ENCODE measurements at places on chromosomes 3 and 15.
A peak's percentile ranks its signal among the peaks of the same experiment; 100 is the strongest.

- no peak for DNase-seq
These were observed 451.3 kb upstream of the AGTR1 start for GRCh38 chr3:148246291-148246923.

DNA sequence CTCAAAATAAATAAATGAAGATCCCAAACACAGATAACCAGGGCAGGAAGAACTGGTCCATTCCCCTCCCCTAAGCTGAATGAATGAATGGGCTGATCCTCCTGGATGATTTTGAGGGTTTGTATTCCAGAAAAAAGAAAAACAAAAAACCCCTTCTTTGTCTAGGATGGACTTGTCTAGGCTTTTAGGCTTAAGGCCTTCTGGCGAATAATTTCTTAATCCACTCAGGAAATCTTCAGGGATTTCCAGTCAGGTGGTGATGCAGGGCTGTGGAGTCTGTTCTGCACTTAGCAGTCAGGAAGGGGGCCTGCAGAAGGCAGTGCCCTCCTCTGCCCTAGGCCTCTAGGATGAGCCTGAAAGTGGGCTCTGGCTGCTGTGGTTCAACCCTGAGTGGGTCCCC, 52.1 kb downstream of the BDH1 start:
- no peak for DNase-seq

- no peak for DNase-seq
These were observed 55.4 kb downstream of the NUP210 start for GRCh38 chr3:13364602-13365271.

DNA sequence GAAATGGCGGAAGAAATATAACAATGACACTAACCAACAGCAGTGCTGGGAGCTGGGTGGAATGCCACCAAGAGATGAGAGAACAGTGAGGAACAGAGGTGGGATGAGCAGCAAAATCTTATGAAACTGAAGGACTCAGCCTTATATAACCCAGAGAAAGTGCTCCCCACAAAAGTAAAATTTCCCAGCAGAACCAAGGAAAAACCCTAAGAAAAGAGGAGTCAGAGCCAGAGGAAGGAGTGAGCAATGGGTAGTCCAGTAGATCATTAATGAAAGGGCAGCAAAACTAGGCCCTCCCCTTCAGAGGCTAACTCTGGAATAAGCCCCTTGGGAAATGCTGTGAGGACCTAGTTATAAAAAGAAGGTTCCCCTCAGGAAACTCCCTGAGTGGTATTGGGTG, 24.7 kb upstream of the UBE2E1 start:
- no peak for DNase-seq

GRCh38 chr3:66907136-66907535, 91.0 kb upstream of the KBTBD8 start:
- no peak for DNase-seq

GRCh38 chr3:76888856-76889255, 151.0 kb upstream of the ROBO2 start:
- DNase-seq, result no peak

- DNase-seq, result no peak
These were observed 93.8 kb downstream of the XRN1 start for GRCh38 chr3:142354076-142354475.

- no peak for DNase-seq
These were observed 192.3 kb downstream of the ATP8B4 start for GRCh38 chr15:49926740-49927139.

- no peak for DNase-seq
These were observed 92.1 kb upstream of the TSPAN3 start for GRCh38 chr15:77162872-77163633.

DNA sequence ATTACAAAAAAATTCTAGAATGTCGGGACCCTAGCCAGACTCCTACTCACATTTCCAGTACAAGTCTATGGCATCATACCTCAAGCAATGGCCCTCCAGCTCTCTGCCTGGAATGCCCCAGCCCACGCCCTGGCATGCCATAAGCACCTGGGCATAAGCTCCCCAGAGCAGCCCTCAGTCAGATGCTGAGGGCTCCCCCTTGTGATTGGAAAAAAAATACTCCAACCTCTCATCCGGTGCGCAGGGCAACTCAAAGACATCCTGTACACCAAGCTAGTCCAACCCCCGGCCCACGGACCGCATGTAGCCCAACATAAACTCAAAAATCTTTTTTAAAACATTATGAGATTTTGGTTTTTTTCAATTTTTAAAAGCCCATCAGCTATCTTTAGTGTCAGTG, 115.4 kb downstream of the NEK10 start:
- DNase-seq, result peak; percentile 43

GRCh38 chr3:50266017-50266416, 2.9 kb upstream of the SEMA3B start:
- DNase-seq, result no peak

- no peak for DNase-seq
These were observed 25.4 kb downstream of the ISG20 start for GRCh38 chr15:88664151-88664778.

DNA sequence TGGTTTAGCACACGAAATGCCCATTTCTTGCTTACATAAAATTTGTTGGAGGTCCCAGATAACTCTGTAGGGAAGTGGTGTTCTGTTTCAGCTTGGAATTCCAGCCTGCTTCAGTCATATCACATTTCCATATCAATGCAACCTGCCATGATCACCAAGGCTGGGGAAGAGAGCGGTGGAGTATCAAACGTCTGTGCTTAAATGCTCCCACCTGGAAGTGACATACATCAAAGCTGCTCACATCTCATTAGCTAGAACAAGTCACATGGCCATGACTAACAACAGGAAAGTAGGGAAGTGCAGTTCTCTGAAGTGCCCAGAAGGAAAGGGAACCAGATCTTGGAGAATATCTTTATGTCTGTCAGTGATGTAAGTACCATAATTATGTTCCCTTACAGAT, 130.2 kb upstream of the CFAP20DC start:
- no peak for DNase-seq

GRCh38 chr3:18246336-18247060, 178.6 kb downstream of the SATB1 start:
- DNase-seq, result no peak

GRCh38 chr3:9205345-9206143, 43.9 kb downstream of the SRGAP3 start:
- no peak for DNase-seq

DNA sequence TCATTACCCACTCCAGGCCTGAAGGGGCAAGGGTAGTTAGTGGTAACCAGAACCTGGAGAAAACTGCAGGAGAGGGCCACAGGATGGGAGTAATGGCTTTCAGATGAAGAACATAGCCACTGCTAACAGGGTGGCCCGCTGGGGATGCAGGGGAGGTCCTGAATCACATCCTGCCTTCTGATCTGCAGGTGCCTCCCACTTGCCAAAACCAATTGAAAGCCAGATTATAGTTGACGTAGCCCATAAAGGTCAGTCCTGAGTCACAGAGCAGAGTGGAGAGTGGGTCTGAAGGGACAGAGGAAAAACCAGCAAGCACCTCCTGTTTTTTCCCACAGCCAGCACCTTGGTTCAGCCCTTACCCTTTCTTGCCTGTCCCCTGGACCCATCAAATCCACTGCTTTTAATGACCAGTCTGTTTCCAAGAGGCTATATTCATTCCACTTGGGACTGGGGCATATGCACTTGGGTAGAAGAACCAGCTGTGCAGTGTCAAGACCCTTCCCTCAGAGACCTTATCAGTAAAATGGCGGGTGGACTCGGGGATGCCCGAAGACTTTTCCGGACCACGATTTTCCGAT, 646 bp upstream of the SLC35G2 start:
- peak; percentile 89 for DNase-seq

DNA sequence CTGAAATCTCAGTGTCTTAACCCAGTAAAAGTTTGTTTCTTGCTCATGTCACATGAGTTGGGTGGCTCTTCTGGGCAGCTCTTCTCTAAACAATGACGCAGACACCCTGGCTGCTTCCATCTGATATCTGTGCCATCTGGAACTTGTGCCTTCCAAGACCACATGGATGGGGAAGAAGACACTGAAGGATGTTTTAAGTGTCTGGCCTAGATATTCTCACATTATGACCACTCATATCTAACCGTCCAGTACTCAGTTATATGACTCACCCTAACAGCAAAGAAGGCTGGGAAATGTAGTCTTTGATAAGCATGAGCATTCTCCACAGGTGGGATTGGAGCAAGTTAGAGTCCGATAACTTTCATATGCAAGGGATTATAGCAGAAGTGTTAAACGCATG, 66.4 kb downstream of the RYR3 start:
- DNase-seq, result no peak

GRCh38 chr15:77107531-77108355, 36.8 kb upstream of the TSPAN3 start:
- DNase-seq, result peak; percentile 74

DNA sequence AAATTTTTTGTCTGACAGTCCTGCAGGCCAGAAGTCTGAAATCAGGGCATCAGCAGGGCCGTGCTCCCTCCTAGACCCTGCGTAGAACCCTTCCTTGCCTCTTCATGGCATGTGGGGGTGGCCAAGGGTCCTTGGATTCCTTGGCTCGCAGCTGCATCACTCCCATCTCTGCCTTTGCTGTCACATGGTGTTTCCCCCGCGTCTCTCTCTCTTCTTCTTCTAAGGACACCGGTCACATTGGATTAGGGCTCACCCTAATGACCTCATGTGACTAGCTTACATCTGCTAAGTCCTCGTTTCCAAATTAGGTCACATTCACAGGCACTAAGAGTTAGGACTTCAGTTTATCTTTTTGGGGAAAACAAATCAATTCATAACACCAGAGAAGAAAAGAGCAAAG, 12.0 kb downstream of the SLCO3A1 start:
- peak; percentile 60 for DNase-seq

DNA sequence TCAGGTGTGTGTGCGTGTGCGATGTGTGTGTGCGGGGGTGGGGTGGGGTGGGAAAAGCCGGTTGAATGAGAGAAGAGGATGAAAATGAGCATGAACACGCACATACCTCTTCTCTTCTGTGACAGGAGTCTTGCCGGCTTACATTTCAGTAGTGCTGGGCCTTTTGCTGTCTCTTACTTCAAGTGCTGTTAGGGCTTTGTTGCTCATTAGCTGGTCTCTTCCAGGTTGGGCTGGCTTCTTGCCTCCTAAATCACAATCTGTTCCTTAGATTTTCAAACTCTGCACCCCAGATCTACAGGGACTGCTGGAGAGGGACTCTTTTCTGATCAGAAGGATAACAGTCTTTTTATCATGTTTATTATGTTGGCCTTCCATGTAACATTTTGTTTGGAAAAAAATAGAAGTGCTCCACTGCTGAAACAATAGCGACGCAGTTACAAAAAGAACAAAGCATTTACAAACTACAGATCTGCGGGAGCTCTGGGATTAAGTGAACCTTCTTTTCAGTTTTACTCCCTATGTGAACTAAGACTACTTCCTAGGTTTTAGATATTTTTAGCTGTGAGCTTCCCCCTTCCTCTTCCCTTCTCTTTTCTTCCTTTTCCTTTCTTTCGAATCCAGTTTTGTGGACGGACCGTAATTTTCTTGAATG, 48.5 kb downstream of the USP13 start:
- no peak for DNase-seq

DNA sequence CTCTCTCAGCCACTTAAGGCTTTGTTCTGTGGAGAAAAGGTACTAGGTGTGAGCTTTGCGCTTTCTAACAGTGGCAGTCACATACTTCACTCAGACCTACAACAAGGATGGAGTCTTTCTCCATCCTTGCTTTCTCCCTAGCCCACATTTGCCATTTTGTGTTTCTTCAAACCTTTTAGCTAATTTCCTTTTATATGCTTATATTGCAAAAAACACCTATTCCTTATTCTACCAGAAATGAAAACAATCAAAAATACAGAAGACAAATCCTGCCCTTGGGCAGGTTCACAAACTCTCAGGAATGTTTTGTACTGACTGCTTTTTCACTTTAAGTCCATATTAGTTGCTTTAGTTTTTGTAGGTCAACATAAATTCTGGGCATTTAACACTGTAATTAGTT, 914.2 kb downstream of the SQOR start:
- DNase-seq, result no peak
